ENCODE measurements at places on chromosomes 12 and 14. TPM values are rescaled to one million over a fixed set of nuclear protein-coding genes. Genes with fewer than 3 reads are reported as not detected.

- no peak for DNase-seq
Observed at GRCh38 chr12:96094201-96094600, 58.8 kb upstream of the LTA4H start.

DNA sequence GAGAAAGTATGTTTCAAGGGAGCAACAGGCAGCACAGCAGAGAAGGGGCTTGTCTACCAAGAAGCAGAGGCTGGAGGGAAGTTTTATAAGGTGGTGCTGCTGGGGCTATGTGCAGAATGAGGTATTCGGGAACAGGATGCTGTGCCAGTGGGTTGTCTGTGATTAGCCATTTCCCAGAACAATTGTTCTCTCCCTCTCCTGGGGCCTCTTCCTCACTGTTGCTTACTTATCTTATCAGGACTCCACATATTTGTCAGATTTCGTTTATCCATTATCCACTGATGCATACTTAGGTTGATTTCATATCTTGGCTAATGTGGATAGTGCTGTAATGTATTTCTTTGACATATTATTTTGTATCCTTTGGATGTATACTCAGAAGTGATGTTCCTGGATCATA is 195.1 kb upstream of the RTL1 start:
- DNase-seq = no peak

DNA sequence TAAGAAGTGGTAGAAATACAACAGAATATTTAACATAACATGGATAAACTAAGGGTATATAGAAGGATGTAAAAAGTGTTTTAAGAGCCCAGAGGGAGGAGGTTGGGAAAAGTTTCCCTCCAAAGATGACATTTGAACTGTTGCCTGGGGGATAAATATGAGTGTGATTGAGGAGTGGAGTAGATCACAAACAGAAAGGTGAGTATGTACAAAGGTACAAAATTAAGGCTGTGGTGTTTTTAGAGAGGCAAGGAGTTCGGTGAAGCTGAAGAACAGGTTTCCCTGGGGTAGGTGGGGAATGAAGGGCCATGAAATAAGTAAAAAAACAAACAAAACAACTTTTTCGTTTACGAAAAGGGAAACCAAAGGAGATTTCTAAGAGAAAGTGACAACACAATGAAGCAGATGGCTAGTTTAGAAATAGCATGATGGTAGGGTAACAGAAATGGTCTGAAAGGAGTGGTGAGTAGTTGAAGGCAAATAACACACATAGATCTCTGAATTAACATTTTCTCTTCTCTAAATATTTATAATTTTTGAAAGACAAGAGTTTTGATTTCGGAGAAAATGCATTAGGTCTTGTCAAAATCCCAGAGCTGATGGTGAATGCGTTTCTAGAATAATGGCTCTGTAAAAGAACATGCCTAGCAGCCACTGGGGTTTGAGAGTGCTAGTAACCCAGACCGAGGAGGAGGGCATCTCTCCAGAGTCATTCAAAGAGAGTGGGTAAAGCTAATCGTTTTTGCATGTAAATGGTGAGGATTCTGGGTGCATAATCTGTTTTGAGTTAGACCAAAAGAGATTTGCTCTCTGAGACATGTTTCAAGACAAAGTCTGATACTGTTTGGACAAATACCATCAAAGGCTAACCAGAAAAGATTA is 240.4 kb upstream of the DCN start:
- no peak for DNase-seq

GRCh38 chr12:82314406-82314892 is 43.7 kb downstream of the CCDC59 start:
- no peak for DNase-seq

The FIGNL2 gene
- polyA plus RNA-seq = 0.06 TPM

The KCNH3 gene
- polyA plus RNA-seq = not detected

The E2F7 gene
- polyA plus RNA-seq = not detected

DNA sequence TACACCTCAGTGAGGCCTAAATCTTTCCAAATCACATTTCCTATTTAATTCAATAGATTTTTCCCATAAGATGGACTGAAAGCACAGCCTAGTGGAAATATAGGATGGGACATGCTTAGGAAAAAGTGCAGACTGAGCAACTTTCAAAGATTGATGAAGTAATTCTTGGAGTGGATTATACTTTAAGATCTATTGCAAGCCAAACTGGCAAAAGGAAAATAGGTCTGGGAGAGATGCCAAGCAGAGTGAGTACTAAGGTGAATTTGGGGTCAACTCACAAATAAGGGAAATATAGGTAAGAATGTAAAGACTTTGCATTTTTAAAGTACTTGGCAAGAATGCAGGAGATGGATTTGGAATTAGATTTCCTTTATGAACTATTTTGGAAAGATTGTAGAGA is 170.2 kb upstream of the FOXG1 start:
- no peak for DNase-seq

GRCh38 chr12:16454481-16454880 is 107.0 kb downstream of the MGST1 start:
- no peak for DNase-seq

DNA sequence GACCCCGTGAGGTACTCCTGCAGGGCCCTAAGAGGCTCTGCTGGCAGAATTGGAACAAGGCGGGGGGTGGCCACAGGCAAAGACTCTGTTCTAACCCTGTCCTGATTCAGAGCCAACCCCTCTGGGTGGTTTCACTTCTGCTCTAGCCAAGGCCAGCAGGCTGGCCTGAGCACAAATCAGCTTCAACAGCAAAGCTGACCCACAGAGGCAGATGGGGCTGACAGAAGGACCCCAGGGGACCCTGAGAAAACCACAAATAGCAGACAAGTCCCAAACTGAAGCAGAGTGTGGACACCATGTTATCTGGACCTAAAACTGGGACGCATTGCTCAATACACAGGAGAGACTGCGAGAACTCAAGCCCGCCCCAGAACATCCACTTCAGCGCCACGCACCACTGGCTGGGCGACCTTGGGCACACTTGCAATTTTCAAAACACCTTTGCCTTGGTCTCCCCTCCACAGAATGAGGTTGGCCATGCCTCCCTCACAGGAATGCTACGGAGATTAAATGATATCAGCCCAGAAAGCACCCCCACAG is 76.4 kb upstream of the DICER1 start:
- DNase-seq = peak; percentile 21

DNA sequence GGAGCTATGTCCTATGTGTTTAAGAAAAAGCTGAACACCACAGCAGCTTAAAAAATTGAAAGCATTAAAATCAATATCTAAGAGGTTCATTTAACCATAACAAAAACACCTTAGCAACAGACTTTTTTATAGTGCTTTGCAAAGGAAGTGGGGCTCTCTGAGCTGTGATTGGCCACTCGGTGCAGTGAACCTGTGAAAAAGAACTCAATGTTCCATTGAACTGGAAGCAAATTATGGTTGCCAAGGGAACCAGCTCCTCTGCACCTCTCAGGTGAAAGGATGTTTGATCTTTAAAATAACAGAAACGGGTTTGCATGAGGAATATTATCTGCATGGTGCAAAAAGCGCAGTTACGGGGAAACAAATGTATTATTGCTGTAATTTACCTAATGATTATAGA is 149.4 kb downstream of the SNAPC1 start:
- no peak for DNase-seq

GRCh38 chr14:33611405-33612196 is 339.3 kb downstream of the EGLN3 start:
- DNase-seq = no peak

DNA sequence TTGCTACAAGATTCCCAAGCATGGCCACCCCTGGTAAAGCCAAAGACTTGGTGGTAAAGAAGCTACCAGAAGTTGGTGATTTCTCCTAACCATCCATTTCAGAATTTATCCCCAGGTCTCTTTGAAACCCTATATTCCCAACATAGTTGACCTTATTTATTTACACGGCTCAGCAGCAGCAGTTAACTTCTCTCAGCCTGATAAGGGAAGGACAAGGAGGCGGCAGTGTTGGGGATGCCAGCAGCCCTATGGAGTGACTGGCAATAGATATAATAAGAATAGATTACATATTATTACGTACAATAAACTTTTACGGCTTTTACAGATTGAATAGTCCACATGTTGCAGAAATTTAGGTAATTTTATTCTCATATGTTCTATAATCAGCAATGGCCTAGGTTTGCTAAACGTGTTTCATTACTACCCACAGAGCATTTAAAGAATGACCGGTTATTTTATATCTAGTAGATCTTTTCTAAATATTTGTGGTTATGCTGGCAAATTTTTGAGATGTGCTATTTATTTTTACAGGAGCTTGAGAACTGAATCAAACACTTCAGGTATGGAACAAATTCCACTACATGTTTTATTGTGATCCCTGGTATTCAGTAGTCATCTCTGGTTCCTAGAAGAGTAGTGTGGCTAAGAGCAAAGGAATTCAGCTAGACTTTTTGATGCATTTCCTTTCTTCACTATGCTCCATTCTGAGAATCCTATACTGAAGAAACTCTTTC is 19.8 kb upstream of the PALS1 start:
- DNase-seq = no peak

The GNS gene
- polyA plus RNA-seq = 41.5 TPM

The CCDC175 gene
- polyA plus RNA-seq = not detected

DNA sequence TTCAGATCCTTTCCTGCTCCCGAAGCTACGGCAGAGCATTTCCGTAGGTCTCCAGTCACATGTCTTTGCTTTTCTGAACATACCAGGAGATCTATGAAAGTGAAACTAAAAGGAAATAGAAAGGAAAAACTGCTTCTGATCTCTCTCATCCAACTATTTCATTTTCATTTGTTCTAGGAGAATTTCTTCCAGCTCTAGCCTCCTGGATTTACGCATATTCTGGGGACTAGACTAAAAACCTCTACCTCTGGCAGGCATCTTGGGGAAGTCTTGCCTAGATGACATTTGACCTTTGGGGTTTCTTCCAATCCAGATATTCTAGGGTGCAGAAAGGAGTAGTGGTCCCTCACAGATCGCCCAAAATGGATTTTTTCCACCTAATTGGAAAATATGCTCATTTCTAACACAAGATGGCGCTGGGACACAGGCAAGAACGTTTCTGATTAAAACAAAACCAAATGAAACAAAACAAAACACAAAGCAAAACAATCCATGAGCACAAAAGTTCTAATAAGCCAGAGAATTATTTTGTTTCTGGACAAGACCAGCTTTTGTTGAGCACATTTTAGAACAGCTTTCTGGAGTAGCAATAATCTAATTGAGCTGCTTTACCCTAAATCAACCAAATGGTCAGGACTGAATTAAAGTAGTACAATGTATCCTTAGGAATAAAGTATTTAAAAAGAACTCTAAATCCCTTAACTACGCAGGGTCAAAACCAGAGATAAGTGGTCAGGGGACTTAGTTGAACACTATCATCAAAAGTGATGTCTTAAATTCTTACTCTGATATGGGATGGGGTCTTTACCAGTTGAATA is 12.3 kb upstream of the PARP11 start:
- DNase-seq = peak; percentile 53

DNA sequence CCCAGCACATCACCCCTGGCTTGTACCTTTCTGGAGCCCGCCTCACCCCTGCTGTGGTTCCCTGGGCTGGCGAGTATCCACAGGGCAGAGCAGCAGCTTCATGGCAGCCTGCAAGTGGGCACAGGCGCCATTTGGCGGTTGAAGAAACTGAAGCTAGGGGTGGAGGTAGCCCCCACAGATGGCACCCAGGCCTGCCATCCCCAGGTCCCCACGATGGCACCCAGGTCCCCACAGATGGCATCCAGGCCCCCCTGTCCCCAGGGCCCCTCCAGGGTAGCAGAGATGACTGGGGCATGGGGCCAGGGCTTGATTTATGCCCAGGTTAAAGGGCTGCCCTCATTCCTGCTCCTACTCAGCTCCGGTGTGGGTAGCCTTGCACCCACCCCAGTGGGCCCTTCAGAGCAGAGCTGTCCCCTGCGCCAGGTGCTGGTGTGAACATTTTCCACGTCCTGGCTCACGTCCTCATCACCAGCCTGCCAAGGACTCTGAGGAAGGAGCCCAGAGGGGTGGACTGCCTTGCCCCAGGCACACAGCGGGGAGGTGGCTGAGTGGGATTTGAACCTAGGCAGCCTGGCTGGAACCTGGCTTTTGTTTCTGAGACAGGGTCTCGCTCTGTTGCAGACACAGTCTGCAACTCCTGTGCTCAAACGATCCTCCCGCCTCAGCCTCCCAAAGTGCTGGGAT is 8.7 kb downstream of the MMP17 start:
- no peak for DNase-seq

DNA sequence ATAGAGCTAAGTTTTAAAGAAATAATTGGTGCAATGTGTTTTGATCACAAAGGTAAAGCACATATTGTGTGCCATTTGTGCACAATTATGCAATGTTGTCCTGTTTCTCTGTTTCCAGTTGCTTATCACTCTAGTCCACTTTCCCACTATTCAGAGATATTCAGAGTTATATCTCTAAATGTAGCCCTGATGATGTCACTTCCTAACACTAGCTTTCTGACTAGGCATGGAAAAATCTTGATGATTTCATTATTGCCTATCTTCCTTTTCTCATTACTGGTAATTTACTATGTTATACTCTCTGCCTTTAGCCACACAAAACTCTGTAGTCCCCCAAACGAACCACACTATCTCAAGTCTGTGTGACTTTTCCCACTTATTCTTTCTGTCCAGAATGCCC is 221.2 kb downstream of the TRHDE start:
- no peak for DNase-seq

DNA sequence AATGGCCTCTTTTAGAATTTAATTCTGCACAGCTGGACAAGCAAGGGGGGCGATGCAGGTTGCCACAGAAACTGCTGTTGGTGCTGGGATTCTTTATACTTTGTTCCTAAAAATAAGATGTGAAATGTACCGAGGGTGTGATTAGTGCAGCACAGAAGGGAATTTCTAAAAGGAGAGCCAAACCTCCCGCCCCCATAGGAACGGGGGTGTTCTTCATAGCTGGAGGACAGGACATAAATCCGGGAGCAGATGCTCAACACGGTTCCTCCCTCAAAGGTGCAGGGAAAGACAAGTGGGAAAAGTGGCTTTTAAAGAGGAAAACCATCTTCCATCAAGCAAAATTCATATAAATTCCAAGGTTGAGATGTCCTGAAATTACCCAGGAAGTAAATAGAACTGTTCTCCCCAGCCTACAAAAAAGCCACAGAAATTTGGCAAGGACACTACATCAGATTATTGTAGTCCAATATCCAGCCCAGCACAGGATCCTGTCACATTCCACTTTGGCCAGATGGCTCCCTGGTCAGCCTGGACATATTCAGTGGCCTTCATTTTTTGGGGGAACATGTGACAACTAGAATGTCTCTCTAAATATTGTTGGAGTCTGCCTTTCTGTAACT is 51.4 kb upstream of the TMX1 start:
- no peak for DNase-seq

The SLC4A8 gene
- polyA plus RNA-seq = 0.51 TPM

The PLEK2 gene
- polyA plus RNA-seq = not detected
